ENCODE measurements at places on chromosomes 2 and 18.

- no peak for DNase-seq
These were observed 124.0 kb downstream of the HDAC4 start for GRCh38 chr2:239276851-239277250.

- no peak for DNase-seq
These were observed 7.0 kb upstream of the SOX11 start for GRCh38 chr2:5685225-5685624.

DNA sequence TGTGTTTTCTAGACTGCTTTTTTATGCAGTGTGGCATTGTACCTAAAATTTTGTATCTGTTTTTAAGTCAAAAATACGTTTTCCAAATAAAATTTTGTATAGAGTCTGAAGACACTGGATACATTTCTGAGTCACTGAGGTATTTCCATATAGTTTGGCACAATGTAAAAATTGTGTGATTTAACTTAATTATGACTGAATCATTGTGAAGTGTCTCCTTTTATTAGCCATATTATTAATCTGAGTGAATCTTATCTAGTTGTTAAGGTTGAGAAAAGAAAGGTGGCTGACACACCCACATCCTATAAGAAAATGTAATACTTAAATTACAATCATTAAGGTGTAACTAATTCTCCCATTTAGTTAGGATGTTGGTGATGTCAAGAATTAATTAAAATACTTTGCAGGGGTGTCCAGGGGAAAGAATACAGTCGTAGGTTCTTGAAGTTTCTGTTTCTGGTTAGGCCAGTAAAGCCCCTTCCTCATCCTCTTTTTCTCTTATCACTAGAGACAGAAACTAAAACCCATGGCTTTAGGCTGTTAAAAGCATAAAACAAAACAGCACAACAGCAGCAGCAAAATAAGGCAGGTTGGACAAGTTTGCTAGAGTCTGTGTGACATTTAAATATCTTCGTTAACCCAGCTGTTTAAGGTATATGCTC is 71.6 kb downstream of the UBE2E3 start:
- no peak for DNase-seq

DNA sequence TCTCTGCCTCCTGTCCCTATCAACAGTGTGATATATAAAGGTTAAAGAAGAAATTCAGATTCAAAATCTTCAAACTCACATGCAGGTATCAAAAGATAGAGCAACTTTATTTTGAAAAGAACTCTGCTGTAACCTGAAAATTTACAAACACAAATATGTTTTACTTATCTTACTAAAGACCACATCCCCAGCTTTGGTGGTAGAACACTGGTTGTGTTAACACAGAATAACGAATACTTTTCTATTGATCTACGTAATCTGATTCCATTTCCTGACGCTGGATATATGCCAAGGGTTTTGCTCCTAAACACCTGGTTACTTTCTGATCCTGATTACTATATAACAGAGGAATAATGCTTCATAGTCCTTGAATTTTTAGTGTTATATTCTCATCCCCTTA is 23.1 kb upstream of the SLC39A10 start:
- DNase-seq, result no peak

GRCh38 chr2:30243231-30243630 is 11.9 kb downstream of the LBH start:
- DNase-seq, result no peak

DNA sequence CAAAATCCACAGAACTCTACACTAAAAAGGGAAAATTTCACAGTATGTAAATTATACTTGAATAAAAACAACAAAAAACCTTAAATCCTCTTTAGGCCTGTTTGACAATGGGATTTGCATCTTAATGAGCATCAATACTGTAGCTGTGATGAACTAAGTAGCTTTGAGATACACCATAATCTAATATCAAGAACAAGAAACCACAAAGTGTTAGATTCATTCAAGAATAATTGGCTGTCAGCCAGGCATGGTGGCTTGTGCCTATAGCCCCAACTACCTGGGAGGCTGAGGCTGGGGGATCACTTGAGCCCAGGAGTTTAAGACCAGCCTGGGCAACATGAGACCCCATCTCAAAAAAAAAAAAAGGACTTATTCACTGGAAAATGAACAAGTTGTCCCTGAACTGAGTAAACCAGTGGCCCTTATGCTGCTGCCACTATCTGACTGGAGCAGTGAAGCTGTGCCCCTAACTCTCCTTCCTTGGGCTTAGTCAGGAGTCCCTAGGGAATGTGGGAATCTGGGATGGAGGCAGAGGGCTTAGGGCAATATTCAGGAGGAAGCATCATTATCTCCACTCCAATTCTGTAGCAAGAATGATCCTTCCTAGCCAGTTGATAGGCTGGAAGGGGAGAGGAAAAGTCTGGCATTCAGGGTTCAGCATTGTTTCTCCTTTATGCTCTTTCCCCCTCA is 88.5 kb downstream of the PRKCE start:
- DNase-seq, result no peak

DNA sequence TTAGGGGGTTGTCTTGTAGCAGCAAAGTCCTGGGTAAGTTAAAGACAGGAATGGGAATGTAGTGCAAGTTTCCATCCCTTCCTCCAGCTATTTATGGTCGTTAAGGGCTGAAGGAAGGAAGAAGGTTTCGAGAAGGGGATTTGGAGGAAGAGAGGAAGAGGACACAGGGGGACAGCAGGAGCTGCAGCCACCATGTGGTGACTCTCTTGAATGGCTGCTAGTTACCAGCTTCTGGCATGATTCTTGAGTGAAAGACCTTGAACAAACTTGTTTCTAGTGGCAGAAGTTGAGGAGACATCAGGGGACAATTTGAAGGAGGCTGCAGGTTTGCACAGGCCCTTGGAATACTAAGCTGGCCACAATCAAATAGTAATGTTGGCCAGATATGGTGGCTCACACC is 116.6 kb downstream of the MTX2 start:
- DNase-seq, result no peak

DNA sequence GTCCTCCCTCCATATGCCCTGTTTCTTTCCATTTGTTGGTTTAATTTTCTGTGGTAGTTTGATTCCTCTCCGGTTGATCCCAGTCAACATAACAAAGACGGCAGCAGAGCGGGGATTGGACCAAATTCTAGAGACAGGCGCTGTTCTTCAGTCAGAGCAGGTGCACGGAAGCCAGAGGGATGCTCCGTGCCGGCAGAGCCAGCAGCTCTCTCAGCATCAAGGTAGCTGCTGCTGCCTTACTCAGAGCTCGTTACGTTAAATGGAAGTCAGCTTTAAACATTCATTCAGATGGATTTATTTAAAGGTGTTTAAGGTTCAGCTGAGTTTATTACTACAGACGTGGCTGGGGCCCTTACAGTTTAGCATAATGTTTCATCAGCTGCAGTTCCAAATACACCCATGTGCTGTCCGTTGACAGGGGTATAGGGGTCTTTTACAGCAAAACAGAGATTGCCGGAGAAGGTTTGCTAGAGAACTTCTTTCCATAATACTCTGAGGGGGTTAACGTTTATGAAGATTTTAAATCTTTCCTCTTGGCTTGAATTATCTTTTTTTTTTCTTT is 497.2 kb upstream of the PIK3C3 start:
- DNase-seq, result no peak

GRCh38 chr2:23487735-23488492 is 102.9 kb downstream of the KLHL29 start:
- no peak for DNase-seq

- no peak for DNase-seq
These were observed 326.8 kb downstream of the CCDC85A start for GRCh38 chr2:56510610-56511009.

GRCh38 chr2:168025487-168026202 is 221.8 kb downstream of the STK39 start:
- DNase-seq, result peak; percentile 44

DNA sequence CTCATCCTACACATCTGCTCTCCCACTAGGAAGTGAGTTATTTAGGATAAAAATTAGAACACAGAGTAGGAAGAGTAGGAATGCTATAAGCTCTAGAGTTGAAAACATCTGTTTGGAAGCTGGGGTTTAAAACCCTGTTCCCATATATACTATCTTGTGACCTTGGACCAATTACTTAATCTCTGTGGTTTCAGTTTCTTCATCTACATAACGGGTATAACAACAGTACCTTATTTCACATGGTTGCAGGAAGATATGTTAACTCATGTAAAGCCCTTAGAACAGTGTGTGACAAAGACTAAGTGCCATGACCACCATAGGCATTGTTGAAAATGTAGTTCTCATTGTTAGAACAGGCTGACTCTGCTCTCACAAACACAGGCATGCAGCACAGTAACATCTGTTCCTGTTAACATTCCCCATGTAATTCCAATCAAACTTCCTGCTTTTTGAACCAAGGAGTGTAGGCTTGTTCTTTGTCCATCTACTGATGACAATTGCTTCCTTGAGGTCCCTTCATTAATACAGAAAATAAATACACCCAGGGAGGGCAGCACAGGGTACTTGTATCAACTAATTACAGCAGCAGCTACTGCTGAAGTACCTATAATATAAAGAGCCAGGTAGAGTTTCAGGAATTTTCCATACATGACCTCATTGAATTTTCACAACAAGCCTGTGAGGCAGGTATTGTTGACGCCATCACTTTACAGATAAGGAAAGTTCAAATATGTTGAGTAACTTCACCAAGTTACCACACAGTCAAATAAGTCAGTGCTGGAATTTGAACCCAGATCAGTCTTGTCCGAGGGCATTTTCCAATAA is 204.2 kb downstream of the L3MBTL4 start:
- DNase-seq, result no peak

DNA sequence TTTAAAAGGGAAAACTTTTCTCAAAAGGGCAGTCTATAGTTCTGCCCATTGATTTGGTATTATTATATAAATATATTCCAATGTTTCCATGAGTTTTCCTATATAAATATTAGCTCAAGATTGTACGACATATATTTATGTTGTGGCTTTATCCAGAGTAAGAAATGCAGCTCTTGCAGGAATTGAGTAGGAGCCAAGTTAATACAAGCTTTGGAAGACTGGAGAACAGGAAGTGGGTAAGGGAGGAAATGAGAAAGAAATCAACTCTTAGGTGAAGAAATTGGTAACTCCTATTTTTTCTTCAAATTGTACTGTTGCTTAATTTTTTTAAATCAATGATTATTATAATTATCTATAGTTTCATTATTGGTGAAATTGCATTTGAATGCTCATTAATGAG is 105.4 kb upstream of the FAM117B start:
- DNase-seq, result no peak

DNA sequence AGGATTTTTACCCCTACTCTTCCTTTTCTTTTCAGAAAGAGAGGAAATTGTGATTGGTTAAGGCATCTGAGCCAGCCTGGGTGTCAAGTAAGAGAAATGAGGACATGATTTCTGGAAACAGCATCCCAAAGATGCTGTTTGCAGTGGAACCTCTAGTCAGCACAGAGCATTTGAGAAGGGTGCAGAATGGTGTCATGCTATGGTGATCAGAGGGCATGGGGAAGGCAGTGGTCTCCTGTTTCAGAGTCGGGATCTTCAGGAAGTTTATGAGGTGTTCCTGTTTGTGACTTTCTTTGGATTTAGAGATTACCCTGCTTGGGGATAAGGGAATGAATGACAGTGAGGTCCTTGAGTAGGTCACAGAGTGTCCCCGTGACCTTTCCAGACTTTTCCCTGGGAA is 117.5 kb downstream of the LYPD6B start:
- DNase-seq, result no peak

- no peak for DNase-seq
These were observed 2.2 kb downstream of the BUB1 start for GRCh38 chr2:110675679-110676078.

GRCh38 chr2:240605867-240606743 is 19.2 kb upstream of the GPR35 start:
- DNase-seq, result no peak

GRCh38 chr2:33599943-33600192 is 769 bp upstream of the FAM98A start:
- DNase-seq, result no peak

GRCh38 chr2:169928463-169928864 is 101.2 kb downstream of the UBR3 start:
- DNase-seq, result no peak

Data from breast epithelium (tissue), 4 donors.